ENCODE measurements at places on chromosomes 2 and 18.

GRCh38 chr2:175874291-175874690, 127.8 kb downstream of the LNPK start:
- DNase-seq = no peak

DNA sequence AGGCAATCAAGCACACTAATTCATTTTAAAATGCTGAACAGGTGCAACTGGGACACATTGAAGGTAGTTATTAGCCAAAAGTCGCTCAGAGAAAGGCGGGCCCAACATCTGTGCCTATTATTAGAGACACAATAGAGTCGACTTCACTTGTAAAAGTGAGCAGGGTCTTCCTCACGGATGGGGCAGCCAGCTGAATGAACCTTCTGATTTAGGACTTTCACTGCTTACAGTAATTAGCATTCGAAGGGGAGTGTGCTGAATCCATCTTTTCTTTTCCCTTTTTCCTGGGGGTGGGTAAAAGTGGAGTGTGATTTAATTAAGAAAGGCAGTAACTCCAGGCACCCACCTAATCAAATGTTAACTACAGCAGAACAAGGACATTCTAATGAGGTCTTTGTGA, 677.7 kb downstream of the DCDC2C start:
- DNase-seq = no peak

- no peak for DNase-seq
Observed at GRCh38 chr2:71544919-71545571, 91.7 kb downstream of the DYSF start.

- no peak for DNase-seq
Observed at GRCh38 chr2:121869873-121870272, 114.4 kb downstream of the TSN start.

DNA sequence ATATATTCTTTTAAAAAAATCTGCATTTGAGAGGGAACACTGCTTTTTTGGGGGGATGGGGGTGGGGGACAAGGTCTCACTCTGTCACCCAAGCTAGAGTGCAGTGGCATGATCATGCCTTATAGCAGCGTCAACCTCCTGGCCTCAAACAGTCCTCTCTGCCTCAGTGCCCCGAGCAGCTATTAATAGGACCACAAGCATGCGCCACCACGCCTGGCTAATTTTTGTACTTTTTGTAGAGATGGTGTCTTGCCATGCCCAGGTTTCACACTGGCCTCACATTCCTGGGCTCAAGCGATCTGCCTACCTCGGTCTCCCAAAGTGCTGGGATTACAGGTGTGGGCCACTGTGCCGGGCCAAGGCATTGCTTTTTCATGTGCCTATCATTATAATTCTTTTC, 154.2 kb downstream of the ATAD2B start:
- DNase-seq = no peak

- no peak for DNase-seq
Observed at GRCh38 chr18:53148123-53148522, 808.1 kb downstream of the DCC start.

- DNase-seq = no peak
Observed at GRCh38 chr2:184444217-184444616, 154.1 kb upstream of the ZNF804A start.

- no peak for DNase-seq
Observed at GRCh38 chr2:186561467-186562208, 28.2 kb upstream of the ITGAV start.

DNA sequence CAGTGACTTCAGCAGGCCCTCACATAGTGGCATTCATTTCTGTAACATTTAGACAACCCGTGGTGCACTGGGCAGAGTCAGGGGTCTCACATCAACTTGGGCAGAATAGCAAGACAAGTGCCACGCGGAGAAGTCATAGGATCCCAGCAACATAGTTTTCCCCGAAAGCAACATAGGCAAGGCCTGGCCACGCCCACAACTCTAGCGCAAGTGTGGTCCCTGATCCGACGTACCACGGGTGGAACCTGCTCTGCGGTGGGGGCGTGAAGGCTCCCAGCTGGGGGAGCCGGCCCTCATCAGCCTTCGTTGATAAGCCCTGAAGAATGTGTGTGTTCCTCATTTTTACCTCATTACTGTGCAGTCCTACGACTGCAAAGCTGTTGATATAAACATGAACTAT, 261.2 kb downstream of the EIPR1 start:
- no peak for DNase-seq

- no peak for DNase-seq
Observed at GRCh38 chr2:239394978-239395377, 5.8 kb downstream of the HDAC4 start.

GRCh38 chr2:236991874-236992273, 93.8 kb upstream of the COPS8 start:
- no peak for DNase-seq

DNA sequence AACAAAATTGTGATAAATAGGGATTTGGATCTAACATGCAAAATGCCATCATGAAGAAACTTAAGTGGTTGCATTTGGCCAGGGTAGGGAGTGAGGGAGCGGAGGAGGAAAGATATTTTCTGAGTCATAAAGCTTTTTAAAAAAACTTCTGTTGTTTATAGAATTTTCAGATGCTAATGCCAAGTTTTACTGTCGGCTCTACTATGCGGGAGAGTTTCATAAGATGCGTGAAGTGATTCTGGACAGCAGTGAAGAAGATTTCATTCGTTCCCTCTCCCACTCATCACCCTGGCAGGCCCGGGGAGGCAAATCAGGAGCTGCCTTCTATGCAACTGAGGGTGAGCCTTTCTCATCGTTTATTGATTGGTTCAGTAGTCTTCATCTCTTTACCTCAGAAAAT, 56.0 kb upstream of the PTH2R start:
- no peak for DNase-seq

DNA sequence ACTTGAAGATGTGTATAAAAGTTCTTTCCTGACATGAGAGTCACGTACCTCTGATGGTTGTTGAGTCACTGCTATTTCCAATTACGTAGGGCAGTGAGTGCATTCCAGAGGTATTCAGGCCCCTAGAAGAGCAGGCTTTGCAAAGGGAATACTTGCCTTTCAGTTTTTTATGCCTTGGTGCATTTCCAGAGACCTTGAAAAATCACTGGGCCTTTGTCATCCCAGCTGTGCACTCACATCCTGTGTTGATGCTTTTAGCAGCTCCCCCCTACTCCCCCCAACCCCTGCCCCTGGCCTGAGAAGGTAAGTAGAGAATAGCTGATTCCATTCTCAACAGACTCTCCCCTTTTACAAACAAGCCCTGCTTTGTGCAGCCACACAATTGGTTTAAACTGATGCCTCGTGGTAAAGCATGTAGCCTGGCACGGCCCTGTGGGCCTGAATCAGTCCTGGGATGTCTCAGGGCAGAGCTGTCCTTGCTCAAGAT, 174.2 kb downstream of the PRPF40A start:
- DNase-seq = no peak

DNA sequence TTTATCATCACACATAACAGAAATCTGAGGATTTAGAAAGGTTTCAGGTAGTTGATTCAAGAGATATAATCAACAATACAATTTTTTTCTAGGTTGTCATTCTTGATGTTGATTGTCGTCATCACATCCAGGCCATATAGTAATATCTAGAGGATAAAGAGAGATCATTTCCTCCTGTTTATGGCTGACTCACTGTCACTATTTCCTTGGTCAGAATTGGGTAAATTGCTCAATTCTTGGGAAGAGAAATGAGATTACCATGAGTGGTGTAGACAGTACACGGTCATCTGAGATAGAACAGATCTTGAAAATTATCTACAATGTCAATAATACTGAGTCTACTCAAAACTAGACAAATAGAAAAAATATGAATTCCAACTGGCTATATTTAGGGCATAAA, 78.8 kb downstream of the ZNF804A start:
- DNase-seq = no peak

GRCh38 chr2:213934560-213934959, 476.3 kb upstream of the VWC2L start:
- DNase-seq = peak; percentile 25

- peak; percentile 85 for DNase-seq
Observed at GRCh38 chr18:23828426-23828825, 139.2 kb downstream of the LAMA3 start.

DNA sequence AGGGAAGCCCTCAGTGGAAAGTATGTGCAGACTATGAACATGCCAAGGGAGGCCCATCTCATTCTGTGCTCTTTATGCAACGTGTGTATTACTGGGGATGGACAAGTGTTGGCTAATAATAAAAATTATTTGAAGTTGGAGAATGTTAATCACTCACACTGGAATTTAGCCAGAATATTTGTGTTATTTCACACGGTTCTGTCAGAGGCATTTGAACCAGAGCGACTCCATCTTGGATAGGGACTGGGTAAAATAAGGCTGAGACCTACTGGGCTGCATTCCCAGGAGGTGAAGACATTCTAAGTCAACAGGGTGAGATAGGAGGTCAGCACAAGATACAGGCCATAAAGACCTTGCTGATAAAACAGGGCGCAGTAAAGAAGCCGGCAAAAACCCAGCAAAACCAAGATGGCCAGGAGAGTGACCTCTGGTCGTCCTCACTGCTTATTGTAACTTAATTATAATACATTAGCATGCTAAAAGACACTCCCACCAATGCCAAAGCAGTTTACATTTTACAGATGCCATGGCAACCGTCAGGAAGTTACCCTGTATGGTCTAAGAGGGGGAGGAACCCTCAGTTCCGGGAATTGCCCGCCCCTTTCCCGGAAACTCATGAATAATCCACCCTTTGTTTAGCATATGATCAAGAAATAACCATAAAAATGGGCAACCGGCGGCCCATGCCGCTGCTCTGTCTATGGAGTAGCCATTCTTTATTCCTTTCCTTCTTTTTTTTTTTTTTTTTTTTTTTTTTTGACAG, 2.6 kb upstream of the FZD5 start:
- DNase-seq = no peak

DNA sequence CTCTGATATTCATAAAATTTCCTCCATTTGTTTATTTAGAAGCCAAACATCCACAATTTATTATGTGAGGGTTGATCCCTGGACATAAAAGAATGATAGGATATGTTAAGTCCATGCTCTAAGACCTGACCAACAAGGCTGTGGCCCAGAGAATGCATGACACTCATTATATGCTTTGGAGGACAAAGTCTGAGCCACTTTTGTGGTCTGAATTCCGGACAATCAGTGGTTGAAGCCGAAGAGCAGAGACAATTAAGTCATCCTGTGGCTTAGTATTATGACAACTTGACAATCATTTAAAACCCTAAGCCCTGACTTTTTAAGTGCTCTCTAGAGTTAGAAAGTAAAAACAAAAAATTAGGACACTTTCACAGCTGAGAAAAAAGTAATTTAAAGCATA, 483.3 kb downstream of the PLCL1 start:
- DNase-seq = no peak
